ENCODE measurements at places on chromosomes 16 and 17.

DNA sequence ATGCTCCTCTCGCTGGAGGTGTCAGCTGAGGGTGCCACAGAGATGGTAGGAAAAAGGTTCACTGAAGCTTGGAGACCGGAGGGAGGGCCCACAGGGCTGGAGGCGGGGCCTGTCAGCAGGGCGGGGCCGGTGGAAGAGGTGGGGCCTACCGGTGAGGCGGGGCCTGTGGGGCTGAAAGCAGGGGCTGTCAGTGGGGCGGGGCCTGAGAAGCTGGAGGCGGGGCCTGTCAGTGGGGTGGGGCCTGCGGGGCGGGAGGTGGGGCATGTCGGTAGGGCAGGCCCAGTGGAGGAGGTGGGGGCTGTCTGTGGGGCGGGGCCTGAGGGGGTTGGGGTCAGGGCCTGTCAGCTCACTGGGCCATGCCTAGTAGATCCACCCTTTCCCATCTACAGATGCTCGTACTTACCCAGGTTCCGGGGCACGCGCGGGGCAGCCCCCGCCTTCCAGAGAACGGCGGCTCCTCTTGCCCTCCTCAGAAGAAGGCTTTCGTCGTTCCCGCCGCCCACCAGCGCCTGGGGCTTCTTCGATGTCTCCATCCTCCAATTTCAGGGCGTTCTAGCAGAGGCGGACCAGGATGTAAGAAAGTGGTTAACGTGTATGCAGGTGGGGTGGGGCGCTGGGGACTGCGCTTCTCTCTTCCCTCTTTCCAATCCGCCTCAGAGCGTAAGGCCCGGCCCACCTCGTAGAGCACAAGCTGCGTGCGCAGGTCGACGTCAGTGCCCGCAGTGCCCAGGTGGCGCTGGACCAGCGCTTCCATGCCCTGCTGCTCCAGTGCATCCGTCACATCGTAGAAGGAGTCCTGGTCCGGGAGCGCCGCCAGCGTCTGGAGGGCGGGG lies 9.8 kb downstream of the TMEM208 start:
- DNase-seq: peak; percentile 77

DNA sequence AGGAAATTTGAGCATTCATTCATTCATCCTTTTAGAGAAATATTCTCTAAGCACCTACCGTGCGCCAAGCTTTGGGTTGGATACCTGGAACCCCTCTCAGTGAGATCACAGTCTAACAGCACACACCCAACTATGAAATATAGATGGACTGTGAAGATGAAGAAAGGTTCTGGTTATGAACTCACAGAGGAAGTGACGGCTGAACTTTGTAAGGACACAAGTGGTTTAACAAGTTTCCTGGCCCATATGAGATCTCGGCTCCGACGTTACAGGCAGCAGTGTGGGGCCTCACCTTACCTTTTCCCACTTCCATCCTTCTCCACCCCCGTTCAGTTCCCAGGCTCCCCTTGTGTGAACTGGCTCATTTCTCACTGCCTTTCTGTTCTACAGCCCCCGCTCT lies 406.2 kb downstream of the MAF start:
- no peak for DNase-seq

DNA sequence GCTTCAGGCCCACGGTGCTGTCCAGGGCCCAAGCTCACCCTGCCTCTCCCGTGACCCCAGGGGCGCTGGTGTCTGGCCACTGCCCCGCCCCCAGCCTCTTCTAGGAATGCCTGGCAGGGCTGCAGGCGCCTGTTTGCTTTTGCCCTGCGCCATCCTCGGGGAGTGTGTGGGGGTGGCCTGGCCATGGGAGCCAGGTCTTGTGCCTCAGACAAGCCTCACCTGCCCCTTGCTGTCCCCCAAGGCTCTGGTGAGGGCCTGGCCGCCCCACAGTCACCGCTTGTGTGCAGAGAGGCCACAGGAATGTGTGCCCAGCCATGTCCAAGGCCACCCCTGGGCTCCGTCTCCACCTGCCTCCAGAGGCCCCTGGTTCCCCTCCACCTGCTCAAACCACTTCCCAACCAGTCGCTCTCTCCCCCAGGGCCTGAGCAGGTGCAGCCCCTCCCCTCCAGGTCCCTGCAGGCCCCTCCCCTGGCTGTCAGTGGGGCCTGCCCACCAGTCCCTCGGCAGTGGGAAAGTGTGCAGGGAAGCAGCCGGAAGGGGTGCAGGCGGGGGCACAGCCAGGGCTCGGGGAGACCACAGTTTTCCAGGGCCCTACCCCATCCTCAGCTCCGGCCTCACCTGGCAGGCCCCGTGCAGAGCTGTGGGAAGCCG lies 841 bp upstream of the IGFALS start:
- DNase-seq: no peak

- DNase-seq: no peak
Measured at GRCh38 chr17:47905221-47905733, 9.2 kb downstream of the SP2 start.

- DNase-seq: no peak
Measured at GRCh38 chr17:79043931-79044320, 20.0 kb downstream of the C1QTNF1 start.

GRCh38 chr17:71632328-71632727 lies 488.5 kb upstream of the SOX9 start:
- DNase-seq: no peak

GRCh38 chr16:86604436-86605193 lies 26.3 kb downstream of the FOXL1 start:
- DNase-seq: no peak

- DNase-seq: no peak
Measured at GRCh38 chr17:61239327-61239726, 160.3 kb upstream of the TBX2 start.

- no peak for DNase-seq
Measured at GRCh38 chr16:17368951-17369350, 101.8 kb downstream of the XYLT1 start.

- DNase-seq: no peak
Measured at GRCh38 chr17:67435786-67436185, 58.7 kb downstream of the PITPNC1 start.

DNA sequence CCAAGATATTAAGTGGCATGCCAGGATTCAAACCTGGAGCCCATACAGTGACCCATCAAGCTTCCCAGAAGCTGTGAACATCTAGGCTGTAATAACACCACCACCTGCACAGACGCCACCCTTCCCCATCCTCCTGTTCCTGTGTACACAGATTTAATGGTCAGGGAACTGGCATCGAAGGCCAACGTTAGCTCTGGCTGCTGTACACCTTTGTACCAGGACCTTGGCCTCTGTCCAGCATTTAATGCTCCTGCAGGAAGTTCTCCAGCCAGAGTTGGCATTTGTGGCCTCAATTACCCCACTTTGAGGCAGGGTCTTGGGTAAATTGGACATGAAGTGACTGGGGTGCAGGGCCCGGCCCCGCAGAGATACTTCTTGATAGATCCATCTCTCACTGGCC lies 49.3 kb downstream of the SCNN1B start:
- no peak for DNase-seq

DNA sequence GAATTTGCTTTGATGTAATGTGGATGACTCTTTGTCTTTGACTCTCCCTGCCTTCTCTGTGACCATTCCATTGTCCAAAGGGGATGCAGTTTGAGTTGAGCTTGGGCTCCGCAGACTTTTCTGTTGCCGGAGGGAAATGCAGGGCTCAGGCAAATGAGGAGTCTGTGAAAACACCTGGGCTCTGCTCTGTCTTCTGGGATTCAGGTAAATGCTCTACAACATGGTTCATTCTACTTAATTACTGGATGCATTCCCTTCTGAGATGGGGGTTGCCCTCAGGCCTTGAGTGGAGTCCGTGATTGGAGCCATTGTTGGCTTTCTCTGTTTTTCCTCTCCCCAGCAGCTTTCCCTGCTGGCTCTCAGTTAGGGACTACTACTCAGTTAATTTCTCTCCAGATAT lies 26.4 kb upstream of the SPNS2 start:
- DNase-seq: no peak

DNA sequence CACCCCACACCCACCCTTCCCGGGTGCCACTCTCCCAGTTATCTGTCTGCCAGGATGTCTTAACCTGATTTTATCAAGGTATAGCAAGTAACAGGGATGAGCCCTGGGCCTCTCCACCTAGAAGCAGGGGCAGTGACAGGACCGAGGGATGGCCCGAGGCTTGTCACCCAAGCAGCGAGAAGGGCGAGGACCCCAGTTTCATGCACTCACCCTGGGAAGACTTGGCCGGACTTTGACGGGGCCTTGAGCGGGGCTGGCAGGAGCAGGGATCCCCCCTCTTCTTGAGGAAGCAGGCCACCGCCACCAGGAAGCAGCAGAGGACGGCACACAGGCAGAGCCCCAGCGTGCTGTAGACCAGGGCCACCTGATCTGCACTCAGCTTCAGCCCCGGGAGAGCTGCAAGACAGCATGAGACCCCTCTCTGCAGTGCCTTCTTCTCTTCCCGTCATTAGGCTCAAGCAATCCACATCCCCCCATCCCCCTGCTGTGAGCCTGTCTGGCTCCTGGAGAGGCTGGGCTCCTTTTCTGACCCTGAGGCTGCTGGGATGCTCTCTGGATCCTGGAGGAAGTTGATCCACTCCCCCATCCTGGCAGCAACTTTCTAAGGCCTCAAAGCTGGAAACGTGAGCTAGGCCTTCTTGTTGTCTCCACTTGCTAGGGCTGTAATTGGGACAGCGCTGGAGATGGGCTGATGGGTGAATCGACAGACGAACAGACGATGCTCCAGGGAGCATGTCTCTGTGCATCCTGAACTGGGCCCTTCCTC lies 31.6 kb downstream of the TNFRSF13B start:
- no peak for DNase-seq

DNA sequence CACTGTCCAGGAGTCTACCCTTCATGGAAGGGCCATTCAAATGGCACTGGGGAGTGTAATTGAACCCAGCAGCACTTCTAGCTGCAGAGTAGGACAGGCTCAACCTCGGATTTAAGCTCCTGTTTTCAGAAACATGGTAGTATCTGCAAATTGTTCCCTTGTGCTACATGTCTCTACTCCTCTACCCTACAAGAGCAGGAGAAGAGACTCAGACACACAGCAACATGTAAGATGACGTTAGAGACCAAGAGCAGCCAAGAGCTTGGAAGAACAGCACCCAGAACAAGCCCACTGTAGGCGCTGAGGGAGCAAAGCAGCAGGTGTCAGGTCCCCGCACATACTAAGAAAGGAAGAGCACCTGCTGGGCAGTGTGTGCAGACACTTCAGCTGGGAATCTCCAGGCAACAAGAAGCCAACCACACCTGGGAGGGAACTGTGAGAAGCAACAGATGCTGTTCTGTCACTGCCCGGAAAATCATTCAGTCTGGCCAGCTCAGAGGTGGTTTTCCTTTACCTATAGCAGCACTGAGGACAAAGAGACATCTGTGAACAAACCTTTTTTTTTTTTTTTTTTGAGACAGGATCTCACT lies 35.6 kb upstream of the MNT start:
- DNase-seq: no peak

DNA sequence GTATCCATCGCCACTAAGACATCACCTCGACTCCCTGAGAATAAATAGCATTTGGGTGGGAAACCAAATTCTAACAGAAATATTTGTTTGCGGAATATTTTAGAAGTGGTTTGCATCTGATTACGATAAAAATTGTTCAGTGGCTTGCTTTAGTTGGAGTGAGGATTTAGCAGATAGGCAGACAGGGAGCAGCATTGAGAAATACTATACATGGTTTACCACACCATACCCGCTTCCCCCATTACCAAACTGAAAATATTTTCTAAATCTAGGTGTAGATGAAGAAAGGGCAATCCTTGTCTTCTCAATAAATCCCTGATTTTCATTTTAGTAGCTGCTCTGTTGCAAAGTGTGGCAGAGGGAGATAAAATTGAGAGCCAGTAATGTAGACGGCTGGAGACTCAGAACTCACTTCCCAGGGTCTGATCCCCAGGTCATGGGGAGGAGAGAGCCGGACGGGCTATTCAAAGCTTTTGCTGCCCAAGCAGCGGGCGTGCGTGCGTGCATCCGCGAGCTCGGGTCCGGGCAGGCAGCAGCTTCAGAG lies 808 bp upstream of the BAHCC1 start:
- DNase-seq: peak; percentile 56

DNA sequence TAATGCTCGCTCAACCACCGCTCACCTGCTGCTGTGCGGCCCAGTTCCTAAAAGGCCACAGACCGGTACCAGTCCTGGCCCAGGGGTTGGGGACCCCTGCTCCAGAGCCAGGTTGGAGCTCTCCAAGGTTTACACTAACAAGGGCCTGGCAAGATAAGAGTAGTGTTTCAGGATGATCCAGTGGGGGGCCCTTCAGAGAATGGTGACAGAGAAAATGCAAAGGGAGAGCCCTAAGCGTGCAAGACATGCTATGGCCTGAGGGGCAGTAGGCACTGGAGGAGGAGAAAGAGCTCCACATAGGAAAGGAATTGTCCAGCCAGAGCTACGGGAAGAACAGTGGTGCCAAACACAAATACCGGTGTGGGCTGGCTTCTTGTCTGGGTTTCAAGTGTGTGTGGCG lies 233.4 kb downstream of the STX8 start:
- no peak for DNase-seq

- no peak for DNase-seq
Measured at GRCh38 chr17:57881143-57881542, 31.3 kb upstream of the MRPS23 start.

- no peak for DNase-seq
Measured at GRCh38 chr17:19409509-19409908, 1.5 kb upstream of the RNF112 start.

- no peak for DNase-seq
Measured at GRCh38 chr16:68421076-68421475, 27.2 kb downstream of the SMPD3 start.

DNA sequence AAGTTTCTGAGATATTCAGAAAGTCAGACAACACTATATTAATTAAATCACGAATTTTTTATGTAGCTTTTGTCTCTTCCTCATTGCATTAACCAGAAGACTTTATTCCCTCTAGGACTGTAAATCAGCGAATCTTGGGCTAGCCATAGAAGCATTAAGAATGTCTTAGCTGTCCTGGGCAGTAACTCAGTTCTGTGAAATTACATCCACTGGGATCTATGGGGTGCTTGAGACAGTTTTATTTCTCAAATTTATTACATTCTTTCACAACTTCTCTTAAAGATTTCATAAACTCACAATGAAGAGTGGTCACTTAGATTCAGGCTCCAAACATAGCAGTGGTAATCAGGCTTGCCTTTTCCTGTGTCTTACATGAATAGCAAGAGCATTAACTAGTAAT lies 1153.4 kb downstream of the CDH8 start:
- DNase-seq: no peak

DNA sequence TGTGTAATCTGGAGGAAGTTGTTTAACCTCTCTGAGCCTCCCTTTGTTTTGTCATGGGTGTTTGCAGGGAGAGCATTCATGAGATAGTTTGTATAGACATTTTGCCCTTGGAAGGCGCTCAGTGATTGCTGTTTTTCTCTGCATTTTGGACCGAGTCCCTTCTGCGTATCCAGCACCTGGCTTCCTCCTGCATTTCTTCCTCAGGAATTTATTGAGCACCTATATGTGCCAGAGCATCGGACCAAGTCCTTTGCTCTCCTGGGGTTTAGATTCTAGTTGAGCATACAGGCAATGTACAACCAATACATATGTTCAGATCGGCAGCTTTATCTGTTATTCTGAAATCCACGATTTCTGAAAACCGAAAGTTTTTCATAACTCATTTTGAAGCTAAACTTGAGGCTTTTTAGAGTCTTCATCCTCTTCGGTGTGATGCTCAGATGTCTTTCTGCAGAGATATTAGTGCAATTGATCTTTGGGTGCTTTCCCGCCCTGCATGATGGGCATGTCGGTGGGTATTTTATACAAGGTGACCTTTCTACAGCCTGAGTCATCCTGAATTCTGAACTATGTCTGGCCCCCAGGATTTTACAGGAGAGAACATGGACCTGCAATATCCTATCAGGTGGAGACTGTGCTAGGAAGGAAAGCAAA lies 4.1 kb downstream of the IL4R start:
- DNase-seq: no peak
